ENCODE measurements at places on chromosomes 1 and 21.

DNA sequence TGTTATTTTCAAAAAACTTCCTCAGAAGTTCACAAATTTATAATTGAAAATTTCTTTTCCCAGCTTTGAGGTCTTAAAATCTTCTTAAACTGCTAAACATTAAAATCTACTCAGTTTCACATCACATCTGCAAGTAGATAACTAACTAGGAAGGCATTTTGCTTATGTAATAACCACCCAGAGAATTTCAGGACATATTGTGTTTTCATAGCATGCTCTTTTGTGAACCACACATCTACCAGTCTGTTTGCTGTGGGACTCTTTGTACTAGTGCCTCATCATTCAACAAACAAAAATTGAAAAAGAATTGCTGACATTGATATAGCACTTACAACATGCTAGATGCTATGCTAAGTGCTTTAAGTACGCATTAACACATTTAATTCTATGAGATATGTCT, 31.6 kb upstream of the C1orf146 start:
- no peak for DNase-seq

DNA sequence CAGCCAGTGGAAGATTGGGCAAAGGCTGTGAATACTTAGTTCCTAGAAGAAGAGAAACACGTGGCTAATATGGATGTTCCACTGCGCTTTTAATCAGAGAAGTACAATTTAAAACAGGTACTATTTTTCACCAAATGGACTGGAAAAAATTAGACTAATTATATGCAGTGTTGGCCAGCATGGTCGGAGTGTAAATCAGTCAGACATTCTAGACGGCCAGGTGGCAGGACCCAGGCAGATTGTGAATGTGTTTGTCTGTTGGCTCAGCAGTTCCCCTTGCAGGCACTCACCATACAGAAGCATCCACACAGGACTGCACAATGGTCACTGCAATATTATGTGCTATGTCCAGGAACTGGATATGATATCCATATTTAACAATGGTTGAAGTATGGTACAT, 23.9 kb upstream of the SLC25A34 start:
- no peak for DNase-seq

GRCh38 chr1:184199036-184199435, 147.5 kb downstream of the TSEN15 start:
- DNase-seq: no peak

GRCh38 chr1:204854286-204854685, 16.4 kb upstream of the NFASC start:
- no peak for DNase-seq

DNA sequence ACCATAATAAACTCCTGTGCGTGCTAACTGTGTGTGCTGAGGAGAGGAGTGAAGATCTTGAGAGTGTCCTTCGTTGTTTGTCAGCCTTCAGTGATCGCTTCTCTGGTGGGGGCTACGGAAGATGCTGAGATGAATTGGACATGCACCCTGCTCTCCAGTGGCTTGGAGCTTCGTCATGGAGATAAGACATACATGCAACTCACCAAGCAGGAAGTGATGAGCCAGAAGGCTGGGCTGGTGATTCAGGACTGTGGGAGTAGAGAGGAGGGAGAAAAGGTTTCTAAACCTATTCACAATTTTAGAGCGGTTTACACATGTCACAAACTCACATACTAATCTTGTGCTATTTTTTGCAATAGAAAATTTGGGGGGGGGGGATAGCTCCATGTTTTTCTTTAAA, 128.9 kb upstream of the ADAR start:
- peak; percentile 64 for DNase-seq

GRCh38 chr1:213464786-213465460, 413.9 kb downstream of the RPS6KC1 start:
- no peak for DNase-seq

- DNase-seq: no peak
These were observed 83.8 kb upstream of the ACTL8 start for GRCh38 chr1:17671314-17671705.

GRCh38 chr1:63004868-63005267, 220.9 kb downstream of the ATG4C start:
- DNase-seq: no peak

DNA sequence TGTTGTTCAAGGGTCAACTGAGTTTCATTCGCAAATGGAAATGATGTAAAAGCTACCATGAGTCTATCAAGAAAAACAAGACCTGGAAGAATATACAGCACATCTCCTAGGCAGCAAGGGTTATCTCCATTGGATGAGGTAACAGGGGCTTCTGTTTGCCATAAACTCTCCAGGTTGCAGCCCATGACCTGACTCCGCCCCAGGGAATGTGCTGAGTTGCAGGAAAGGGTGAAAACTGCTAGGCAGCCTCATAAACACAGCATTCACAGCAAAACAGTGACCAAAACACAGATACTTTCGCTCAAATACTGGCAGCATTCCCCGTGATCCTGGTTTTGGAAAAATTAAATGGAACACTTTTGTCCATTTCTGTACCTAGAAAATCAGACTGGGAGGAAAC, 20.2 kb upstream of the ACTA1 start:
- DNase-seq: no peak

- no peak for DNase-seq
These were observed 7.6 kb downstream of the SNRNP40 start for GRCh38 chr1:31289021-31289420.

DNA sequence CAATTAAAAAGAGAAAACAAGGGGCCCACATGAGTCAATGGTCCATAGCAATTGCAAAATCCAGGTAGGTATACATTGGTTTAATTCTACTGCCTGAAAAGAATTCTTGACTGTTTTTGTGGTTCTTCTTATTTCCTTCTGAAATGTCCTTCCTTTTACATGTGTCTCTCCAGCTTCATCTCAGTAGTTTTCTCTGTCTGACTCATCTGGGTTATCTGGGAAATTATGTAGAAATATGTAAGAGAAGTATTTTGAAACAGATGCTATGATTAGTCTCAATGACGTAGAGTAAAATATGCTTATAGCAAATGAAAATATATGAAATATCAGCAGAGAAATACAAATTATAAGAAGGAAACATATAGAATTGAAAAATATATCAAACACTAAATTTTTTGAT, 953.2 kb downstream of the BRINP3 start:
- no peak for DNase-seq

DNA sequence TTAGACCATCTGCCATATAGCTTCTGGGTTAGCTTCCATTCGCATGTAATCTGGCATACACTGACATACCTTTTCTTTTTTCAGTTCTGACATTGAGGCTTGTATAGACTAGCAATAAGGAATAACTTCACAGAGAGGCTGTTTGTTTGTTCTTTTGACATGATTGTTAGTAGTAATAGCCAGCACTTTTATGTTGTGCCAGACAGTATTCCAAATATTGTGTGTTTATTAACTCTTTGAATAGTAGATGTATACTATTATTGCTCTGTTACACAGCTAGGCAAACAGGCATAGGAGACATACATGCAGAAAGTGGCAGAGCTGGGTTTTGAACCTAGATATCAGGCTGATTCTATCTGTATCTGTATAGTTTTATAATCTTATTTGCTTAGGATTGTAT, 12.6 kb downstream of the SMG7 start:
- DNase-seq: no peak

DNA sequence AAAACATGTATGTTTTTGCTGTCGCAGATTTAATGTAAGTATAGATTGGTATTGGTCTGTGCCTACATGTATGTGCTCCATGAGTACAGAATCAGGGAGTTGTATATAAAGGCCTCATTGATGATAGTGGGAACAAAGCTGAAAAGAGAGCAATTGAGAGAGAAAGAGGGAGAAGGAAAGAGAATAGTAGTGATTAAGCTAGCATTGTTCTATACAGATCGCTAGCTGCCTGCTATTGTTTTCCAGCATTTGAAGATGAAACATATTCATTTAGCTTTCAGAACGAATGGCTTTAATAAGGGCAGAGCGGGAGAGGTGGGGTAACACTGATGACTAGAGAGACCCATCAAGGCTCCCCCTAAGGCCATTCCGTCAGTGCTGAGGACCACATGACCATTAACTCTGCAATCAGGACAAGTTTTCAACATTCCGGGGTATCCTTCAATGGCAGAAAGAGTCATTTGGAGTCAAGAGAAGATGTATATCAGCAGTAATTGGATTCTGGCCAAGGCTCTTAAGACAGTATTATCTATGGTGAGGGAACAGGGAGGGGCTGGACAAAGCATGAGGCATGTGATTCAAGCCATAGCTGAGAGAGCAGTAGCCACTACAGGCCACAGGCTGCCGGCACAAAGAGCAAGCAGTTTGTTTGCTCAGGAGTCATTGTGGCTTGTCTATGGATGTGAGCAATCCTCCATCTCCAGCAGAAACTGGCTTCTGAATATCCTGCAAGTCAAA, 176.5 kb downstream of the PBX1 start:
- DNase-seq: no peak

GRCh38 chr21:41653954-41654491, 112.8 kb downstream of the RIPK4 start:
- DNase-seq: no peak

DNA sequence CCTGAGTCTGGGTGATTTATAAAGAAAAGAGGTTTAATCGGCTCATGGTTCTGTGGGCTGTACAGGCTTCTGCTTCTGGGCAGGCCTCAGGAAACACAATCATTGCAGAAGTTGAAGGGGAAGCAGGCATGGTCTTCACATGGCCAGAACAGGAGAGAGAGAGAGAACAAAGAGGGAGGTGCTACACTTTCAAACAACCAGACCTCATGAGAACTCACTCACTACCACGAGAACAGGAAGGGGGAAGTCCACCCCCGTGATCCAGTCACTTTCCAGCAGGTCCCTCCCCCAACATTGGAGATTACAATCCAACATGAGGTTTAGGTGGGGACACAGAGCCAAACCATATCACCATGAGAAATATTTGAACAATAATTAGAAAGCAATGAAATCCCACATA, 222.9 kb downstream of the FAM72C start:
- DNase-seq: no peak

GRCh38 chr1:175138579-175138978, 54.0 kb downstream of the KIAA0040 start:
- DNase-seq: no peak

GRCh38 chr1:53031732-53032131, 30.3 kb upstream of the PODN start:
- DNase-seq: no peak

DNA sequence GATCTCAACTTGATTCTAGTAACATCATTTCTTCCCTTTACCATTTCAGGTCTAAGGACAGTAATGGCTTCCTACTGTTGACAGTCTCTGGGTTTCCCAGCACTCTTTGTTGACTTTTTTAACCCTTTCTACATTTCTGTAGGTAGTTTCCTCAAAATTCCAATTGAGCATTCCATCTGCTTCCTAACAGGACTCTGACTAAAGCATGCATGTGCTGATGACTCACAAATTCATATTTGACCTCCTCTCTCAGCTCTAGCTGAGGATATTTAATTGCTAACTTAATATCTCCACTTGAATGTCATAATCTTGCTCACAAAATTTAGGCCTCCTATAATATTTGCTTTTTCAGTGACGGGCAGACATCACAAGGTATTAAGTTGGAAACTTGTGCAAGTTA, 93.3 kb upstream of the ZNHIT6 start:
- no peak for DNase-seq

- no peak for DNase-seq
These were observed 22.9 kb upstream of the CLSTN1 start for GRCh38 chr1:9846611-9847171.

- DNase-seq: no peak
These were observed 530.5 kb downstream of the PTBP2 start for GRCh38 chr1:97252076-97252475.

DNA sequence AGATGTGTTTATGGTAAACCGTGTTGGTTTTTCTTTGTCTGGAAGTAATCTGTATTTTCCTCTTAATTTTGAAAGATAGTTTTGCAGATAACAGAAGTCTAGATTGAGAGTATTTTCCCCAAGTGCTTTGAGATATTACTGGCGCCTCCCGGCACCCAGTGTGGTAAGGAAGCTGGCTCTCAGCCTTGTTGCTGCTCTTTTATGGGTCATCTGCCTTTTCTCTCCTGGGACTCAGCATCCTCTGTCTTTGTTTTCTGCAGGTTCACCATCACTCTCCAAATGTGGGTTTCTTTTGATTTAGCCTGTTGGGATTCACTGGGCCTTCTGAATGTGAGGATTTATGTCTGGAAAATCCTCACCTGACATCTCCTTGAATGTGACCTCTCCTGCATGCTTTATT, 37.4 kb downstream of the POFUT2 start:
- no peak for DNase-seq

DNA sequence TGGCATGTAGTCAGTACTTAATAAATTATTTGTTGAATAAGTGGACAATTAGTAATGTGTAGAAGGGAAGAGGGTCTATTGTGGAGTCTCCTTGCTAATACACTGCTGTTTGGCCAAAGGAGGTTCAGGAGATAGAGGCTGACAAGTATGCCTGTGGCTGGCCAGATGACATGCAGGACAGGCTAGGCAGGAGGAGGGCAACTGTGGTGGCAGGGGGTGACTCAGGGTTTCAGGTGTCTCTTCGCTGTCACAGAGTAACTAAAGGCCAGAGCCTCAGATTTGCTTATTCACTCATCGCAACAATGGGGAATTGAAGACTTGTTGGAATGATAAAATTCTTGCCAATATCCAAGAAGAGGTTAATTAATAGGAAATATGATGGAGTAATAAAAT, 33.1 kb downstream of the THRAP3 start:
- peak; percentile 11 for DNase-seq

DNA sequence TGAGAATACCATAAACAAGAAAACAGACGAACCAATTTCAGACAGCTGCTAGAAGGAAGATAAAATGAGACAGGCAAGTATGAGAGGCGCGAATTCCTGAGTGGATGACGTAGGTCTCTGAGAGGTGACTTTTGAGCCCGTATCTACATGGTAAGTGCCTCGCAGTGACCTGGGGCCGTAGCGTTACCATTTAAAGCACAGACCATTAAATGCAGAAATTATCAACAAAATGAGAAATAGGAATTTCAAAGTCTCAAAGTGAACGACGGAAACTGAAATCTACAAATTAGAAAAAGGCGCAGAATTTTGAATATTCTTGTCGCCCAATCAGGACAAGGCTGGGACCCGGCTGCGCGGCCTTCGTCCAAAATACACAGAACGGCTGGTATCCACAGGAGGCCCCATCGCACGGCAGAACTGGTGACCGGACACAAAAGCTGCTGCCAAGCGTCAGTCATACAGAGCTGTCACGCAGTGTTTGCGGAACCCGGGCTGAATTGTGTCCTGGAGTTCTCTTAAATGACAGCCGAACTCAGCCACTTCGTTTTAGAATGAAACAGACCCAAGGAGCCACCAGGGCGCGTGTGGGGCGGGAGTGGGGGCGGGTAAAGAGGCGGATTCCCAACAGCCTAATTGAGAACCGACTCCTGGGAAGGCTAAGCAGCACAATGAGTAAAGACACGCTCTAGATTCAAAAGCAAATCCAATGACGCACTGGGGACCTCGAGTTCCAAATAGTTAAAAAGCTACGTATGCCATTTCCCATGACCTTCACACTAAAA, 13.8 kb upstream of the BOLA1 start:
- DNase-seq: peak; percentile 87

DNA sequence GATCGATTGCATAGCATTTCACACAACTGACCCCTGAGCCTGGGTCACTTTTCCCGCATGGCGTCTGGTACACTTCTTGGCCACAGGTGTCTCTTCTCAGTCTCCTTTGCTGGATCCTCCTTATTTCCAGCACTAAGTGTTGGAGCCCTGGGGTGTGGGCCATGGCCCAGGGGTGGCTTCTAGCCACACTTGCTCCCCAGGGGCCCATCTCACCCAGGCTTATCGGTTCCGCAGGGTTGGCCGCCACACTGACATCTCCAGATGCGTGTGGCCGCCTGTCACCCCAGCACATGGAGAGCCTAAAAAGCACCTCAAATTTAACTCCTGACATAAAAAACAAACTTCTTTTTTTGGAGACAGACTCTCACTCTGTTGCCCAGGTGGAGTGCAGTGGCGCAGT, 2.4 kb downstream of the THAP3 start:
- no peak for DNase-seq

- no peak for DNase-seq
These were observed 124.3 kb downstream of the VAV3 start for GRCh38 chr1:107840725-107841124.

All from activated CD4-positive, alpha-beta T cell treated with anti-CD3 and anti-CD28 coated beads, Interleukin-10, Interleukin-2, amounts not matched to agents 100 ng/mL and 50 ng/mL, durations not matched to agents 16 hours and 8 hours (primary cell).